CD4-positive, alpha-beta memory T cell (primary cell): ENCODE measurements at places on chromosomes 3 and 15. TPM values are rescaled to one million over a fixed set of nuclear protein-coding genes. Genes with fewer than 3 reads are reported as not detected.
A peak's percentile ranks its signal among the peaks of the same experiment; 100 is the strongest.

DNA sequence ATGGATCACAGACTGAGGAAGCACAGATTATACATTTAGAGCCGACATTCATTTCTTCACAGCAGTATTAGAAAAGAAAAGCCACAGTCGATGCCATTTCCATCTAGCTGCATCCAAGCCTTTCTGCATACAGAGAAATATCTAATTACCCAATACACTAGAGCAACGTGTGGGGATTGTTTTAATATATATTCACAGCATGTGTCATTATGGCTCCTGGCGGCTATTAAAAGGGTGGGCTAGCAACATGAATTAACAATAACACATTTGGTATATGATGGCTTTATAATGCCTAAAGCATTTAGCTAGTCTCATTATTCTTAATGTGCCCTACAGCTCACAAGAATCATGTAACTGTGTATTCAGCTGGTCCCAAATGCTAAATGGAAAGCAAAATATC, 1030.5 kb downstream of the FHIT start:
- DNase-seq: no peak
- no peak overlapping the region for H3K4me3 ChIP-seq

- H3K4me3 ChIP-seq: no peak overlapping the region
- no peak for DNase-seq
- H3K27me3 ChIP-seq: no peaks in the 10 kb centered on the region
These were observed 9.6 kb upstream of the FSIP1 start for GRCh38 chr15:39792025-39792843.

GRCh38 chr3:67290438-67290837, 292.3 kb downstream of the KBTBD8 start:
- H3K27ac ChIP-seq: no peak overlapping the region
- H3K4me1 ChIP-seq: no peaks in the 10 kb centered on the region
- DNase-seq: no peak
- H3K27me3 ChIP-seq: no peaks in the 10 kb centered on the region
- H3K36me3 ChIP-seq: no peaks in the 10 kb centered on the region

DNA sequence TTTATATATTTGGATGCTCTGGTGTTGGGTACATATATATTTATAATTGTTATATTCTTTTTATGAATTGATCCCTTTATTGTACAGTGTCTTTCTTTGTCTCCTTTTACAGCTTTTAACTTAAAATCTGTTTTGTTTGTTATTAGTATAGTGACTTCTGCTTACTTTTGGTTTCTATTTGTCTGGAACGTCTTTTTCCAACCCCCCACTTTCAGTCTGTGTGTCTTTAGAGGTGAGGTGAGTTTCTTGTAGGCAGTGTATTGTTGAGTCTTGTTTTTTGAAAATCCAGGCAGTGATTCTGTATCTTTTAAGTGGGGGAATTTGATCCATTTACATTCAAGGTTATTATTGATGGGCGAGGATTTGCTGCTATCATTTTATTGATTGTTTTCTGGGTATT, 62.0 kb downstream of the AP4E1 start:
- H3K27me3 ChIP-seq: no peaks in the 10 kb centered on the region
- H3K4me1 ChIP-seq: no peaks in the 10 kb centered on the region

- no peak for DNase-seq
- H3K4me3 ChIP-seq: no peak overlapping the region
- no peak overlapping the region for H3K27ac ChIP-seq
- no peaks in the 10 kb centered on the region for H3K4me1 ChIP-seq
- H3K36me3 ChIP-seq: no peaks in the 10 kb centered on the region
- H3K27me3 ChIP-seq: no peaks in the 10 kb centered on the region
These were observed 203.9 kb downstream of the MINAR1 start for GRCh38 chr15:79635897-79636561.

DNA sequence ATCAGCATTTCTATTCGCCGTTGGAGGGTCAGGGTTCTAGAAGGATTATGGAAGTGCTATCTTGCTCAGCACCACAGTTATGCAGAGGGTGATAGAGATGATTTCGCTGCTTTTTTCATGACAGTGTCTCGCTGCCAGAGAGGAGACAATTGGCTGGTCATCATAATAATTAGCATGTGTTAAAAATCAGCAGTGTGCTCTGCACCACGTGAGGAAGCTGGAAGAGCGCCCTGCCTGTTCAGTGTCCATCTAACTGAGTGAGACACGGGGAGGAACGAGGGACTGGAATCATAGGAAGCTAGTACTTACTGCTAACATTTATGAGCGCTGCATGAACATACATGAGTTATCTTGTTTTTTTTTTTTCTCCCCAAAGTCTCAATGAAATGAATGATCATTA, 116.2 kb upstream of the PLAAT1 start:
- no peak overlapping the region for H3K4me3 ChIP-seq
- no peak overlapping the region for H3K27ac ChIP-seq
- no peaks in the 10 kb centered on the region for H3K4me1 ChIP-seq
- H3K36me3 ChIP-seq: no peaks in the 10 kb centered on the region
- no peaks in the 10 kb centered on the region for H3K27me3 ChIP-seq

DNA sequence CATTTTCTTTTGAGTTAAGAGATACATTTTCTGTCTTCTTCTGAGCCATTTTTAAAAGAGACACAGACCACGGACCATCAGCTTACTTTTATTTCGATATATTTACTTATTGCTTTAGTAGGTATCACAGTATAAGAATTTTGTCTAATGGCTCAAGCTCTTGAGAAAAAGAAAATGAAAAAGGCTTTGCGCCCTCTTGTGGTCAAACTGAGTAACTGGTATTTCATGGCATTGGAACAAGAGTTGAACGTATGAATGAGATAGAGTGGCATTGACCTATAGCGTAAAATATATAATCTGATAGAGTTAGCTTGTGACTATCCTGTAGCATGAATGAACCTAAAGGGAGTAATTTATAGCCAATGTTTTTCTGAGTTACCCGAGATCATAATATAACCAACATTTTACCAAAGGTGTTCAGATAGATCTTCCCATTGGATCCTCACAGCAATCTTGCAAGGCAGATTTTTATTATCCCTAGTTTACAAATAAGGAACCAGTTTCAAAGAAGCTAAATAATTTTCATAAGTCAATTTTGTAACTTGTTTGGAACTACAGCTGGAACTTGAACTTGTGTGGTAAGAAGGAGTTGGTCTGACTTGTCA, 154.6 kb downstream of the POLR2M start:
- no peaks in the 10 kb centered on the region for H3K36me3 ChIP-seq
- H3K4me3 ChIP-seq: no peak overlapping the region
- peak; percentile 43 for DNase-seq
- no peaks in the 10 kb centered on the region for H3K27me3 ChIP-seq
- no peaks in the 10 kb centered on the region for H3K4me1 ChIP-seq
- no peak overlapping the region for H3K27ac ChIP-seq

GRCh38 chr15:26665957-26666791, 106.7 kb downstream of the GABRB3 start:
- no peak for DNase-seq
- H3K4me1 ChIP-seq: no peaks in the 10 kb centered on the region
- no peaks in the 10 kb centered on the region for H3K36me3 ChIP-seq
- no peak overlapping the region for H3K27ac ChIP-seq
- H3K27me3 ChIP-seq: no peaks in the 10 kb centered on the region
- no peak overlapping the region for H3K4me3 ChIP-seq

The ALDH1A2 gene
- total RNA-seq: 0.15 TPM

The IL17RE gene
- 1.5 TPM for total RNA-seq

The GOLGB1 gene
- 45.7 TPM for total RNA-seq

The DISP2 gene
- 0.03 TPM for total RNA-seq
